Endothelial cell (in vitro differentiated cells): ENCODE measurements at places on chromosomes 7 and 10.

- DNase-seq = no peak
These were observed 27.9 kb upstream of the HPS1 start for GRCh38 chr10:98474628-98475027.

DNA sequence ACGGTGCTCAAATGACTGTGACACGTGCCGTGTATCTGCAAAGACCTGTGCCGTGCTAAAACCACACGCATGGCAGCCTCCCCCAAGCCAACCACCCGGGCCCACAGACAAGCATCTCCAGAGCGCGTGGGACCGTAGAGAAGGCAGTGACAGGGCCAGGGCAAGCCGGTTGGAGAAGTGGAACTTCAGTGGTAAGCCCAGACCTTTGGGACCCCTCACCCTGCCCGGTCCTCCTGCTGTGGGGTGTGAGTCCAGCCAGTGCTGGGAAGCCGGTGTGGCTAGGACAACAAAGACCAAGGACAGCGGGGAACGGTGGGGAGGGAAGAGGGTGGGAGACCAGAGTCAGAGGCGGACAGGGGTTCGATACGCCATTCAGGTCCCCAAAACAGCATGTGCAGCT lies 476.2 kb downstream of the DNAJB6 start:
- DNase-seq = no peak

DNA sequence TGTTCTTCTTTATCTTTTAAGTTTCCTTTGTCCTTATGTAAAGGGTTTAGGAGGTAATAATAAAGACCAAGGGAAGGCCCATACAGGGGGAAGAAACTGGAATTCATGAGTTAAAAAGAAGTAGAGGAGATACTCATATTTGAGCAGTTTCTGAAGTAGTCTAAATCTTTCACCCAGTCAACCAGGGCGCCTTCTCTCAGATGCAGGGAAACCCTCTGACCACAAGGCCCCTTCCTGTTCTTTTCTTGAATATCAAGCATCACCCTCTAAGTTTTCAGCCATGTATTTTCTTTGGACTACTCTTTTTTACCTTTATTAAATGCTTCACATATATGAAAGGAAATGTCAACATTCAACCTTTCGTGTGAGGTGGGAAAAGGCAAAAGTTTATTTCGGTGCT lies 630.8 kb downstream of the SUGCT start:
- no peak for DNase-seq

- no peak for DNase-seq
These were observed 45.6 kb upstream of the SLC29A3 start for GRCh38 chr10:71273506-71273905.

GRCh38 chr10:74598891-74599566 lies 227.4 kb upstream of the KAT6B start:
- no peak for DNase-seq

GRCh38 chr10:128324058-128324827 lies 198.0 kb upstream of the MKI67 start:
- peak; percentile 41 for DNase-seq

DNA sequence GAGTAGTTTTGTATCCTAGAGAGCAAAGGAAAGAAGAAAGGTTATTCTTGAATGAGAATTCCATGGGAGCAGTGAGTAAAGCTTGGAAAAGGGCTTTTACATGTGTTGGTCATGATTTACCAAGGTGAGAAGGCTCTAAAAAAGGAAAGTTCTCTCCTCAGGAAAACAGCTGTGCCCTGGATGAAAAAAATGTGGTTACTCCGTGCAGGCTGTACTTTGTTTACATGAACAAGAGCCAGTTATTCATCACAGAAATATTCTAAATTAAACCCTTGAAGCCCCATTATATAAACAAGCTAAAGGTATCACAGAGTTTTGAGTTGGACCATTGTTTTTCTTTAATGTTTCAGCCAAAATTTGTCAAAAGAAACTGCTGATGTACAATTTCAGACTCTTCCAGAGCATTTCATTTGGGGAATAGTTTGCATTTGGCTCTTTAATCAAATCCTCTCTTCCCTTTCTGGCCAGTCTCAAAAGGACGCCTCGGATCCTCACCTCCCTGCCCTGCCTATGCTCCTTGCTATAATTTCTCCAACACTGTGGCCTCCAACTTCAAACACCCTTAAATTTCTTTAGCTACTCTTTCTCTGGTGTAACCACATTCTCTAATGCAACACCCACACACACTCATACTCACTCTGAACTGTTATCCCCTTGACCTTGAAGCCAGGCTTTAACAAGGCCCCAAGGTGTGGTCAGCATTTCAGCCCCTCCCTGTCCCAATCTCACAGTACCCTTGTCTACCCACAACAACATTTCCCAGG lies 47.4 kb downstream of the AFAP1L2 start:
- no peak for DNase-seq

DNA sequence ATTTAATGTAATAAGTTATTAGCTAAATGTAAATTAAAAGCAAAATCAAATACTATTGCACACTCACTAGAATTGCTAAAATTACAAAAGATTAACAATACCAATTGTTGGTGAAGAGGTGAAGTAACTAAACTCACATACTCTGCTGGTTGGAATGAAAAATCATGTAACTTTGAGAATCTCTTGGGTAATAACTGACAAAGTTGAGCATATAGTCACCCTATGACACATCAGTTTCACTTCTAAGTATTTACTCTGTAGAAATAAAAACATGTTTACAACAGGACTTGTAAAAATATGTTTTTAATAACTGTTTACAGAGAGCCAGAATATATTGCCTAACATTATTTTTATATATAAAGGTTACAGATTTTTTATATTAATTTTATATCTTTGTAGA lies 33.6 kb downstream of the CNTNAP2 start:
- no peak for DNase-seq

DNA sequence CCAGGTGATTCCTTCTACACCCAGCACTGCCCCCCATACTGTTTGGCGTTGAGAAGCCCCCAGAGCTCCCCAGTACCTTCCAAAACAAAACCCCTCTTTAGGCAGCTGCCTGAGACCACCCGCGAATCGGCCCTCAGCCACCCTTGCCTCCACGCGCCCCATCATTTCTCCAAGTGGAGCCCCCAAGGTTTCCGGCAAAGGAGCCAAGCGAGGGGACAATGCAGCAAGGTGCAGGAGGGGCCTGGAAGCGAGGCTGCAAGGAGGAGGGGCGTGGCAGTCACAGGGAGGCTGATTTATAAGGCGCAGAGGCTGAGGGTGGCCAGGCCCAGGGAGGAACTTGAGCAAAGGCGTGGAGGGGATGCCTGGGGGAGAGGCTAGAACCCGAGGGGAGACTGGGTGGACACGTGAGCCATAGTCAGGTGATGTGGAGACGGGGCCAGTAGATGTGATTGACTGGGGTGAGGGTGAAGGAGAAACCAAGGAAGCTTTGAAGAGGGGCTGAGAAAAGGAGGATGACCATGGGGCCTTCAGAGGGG lies 16.2 kb downstream of the SLC29A3 start:
- no peak for DNase-seq

- DNase-seq = no peak
These were observed 11.6 kb upstream of the CYTH3 start for GRCh38 chr7:6284055-6284400.

DNA sequence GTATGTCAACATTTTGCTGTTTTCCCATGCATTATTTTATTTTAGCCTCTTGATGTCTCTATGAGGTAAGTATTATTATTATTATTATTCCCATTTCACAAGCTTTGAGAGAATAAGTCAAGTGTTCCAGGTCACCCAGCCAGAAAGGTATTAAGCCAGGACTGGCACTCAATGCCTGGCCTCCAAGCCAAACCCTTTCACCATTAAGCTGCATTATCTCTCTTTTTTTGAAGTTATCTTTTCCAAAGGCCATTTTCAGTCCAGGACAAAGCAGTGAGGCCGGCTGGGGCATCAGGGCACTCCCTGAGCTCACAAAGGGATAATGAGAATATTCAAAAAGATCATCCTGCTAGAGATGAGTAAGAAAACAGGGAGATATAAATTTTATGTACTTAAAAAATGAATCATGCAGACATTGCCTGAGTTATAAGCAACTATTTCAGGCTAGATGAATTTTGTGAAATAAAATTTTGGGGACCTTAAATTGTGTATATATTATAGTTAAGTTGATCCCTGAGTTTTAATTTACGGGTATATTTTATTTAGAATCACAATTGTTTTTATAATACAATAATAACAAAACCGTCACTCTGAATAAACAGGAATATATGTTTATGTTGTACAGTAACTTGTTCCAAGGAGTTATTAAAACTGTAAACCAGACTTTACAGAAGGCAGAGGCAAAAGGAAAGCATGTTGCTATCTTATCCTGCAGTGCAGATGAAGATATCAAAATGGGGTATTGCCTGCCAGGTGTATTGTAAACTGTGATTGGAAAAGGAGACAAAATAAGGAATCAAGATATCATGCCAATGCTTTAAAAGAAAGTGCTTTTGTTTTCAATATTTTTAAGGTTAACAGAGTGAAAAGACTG lies 51.3 kb upstream of the CAV2 start:
- no peak for DNase-seq

GRCh38 chr10:43355749-43356371 lies 15.6 kb upstream of the FXYD4 start:
- DNase-seq = no peak

DNA sequence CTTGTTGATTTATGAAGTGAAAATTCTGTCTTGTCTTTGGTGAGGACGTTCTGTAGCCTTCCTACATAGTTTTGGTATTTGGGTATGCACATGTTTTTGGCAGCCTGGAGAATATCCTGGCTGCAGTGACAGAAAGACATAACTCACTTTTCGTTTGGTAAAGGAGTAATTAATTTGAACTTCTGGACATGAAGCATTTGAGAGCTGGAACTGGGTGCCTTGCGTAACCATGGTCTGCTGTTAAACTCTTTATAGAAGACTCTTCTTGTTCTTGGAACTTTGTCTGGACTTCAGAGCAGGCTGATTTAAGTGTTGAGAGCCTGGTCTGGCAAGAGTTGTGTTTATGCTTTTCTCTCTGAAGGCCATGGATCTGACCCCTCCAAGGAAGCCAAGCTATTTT lies 231.3 kb downstream of the LRMDA start:
- DNase-seq = no peak

DNA sequence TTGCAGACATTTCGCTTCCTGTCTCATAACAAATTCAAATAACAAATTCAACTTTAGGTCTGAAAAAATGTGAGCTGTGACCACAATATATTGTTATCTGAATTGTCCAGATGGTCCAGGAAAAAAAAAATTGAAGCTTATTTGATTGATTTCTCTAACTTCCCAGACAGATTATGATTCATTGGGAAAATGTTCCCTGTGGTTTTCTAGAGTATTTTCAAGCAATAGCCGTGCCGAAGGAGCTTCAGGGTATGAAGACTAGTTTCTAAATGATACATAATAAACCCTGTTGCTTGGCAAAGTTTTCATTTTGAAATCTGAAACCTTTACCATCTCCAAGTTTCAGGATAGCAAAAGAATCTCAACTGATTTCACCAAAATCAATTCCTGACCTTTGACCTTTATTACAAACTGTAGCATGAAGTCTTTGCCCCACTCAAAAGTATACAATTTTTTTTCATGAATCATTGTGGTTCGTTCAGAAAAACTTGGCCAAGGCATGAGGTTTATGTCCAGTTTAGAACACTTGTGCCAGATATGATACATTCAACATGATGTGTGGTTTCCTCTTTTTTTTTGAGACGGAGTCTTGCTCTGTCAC lies 109.9 kb downstream of the JCAD start:
- DNase-seq = no peak

GRCh38 chr10:117457071-117457810 lies 82.0 kb upstream of the PDZD8 start:
- DNase-seq = no peak

GRCh38 chr7:3482147-3482921 lies 181.3 kb downstream of the SDK1 start:
- peak; percentile 64 for DNase-seq

- DNase-seq = no peak
These were observed 47.7 kb upstream of the ITGB8 start for GRCh38 chr7:20282959-20283358.

DNA sequence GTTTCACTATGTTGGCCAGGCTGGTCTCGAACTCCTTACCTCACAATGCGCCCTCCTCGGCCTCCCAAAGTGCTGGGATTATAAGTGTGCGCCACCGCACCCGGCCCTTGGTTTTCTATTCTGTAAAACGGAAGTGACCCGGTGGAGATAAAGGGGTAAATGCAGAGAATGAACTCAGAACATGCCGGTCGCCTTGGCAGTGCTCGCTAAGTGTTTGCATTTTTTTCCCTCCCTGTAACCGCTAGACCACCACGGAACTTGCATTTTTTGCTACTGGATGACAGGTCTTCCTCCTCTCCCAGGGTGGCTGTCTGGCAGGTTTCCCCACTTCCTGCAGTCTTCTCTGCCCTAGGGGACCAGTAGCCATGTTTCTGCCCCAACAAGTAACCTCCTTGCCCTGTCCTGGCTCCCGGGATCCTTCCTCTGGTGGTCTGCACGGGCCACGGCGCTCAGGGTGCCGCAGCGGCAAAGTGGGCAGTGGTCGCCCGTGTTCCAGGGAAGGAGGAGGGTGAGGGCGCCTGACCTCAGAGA lies 18.8 kb upstream of the GNA12 start:
- no peak for DNase-seq

GRCh38 chr7:509426-510130 lies 10.1 kb downstream of the PDGFA start:
- DNase-seq = no peak

- no peak for DNase-seq
These were observed 131.8 kb upstream of the GRB10 start for GRCh38 chr7:50914460-50914859.

DNA sequence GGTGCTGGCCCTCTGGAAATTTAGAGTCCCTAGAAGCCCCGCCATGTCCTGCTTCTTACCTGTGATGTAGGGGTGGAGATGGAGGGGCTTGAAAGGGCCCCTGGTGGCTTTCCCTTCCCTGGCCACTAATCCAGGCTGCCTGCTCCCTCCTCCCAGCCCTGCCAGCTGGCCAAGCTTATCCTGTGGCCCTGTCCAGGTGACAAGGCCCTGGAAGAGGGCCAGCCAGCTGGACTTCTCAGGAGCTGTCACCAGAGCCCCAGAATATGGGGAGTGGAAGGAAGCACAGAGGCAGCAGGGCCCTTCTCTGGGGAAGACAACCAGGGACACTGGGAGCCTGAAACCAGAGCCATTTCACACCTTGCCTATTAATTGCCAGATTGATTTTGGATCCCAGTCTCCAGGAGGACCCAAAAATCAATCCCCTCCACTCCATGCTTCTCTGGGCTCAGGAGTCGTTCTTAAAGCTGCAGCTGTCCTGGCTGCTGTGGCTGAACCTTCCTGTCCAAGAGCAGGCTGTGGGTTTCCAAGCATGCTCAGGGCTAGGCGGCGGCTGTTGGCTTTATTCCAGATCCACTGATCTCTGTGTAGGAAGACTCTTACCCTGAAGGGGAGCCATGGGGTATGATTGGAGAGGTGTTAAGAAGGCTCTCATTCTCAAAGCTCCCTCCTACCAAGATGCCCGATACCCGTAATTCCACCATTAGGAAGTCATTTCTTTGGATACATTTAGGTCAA lies 52.6 kb upstream of the PCBD1 start:
- DNase-seq = no peak

DNA sequence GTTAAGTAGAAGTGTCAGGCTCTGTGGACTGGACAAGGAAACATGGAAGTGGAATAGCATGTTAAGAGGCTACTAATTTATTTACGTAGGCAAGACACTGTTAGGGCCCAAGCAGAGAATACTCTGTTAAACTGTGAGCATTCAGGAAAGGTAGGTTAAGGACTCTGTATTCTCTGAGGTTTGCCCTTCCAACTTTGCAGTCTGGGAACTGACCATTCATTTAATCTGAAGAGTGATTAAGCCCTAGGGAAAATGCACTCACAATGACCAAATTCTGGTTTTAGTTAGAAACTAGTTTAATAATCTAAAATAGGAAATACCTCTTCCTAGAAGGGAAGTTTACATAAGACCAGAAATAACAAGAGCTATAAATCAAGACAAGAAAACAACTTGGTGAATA lies 266.6 kb downstream of the SUGCT start:
- no peak for DNase-seq
